ENCODE measurements at places on chromosomes 12 and 14. TPM values are rescaled to one million over a fixed set of nuclear protein-coding genes. Genes with fewer than 3 reads are reported as not detected.

CYP46A1 gene
- total RNA-seq: 1.2 TPM

PDE3A gene
- total RNA-seq: 9.6 TPM

PPM1H gene
- 0.49 TPM for total RNA-seq

GRCh38 chr12:54197431-54197909, 8.7 kb upstream of the SMUG1 start:
- H3K27ac ChIP-seq: no peak overlapping the region
- no peak for DNase-seq
- no peak overlapping the region for H3K4me3 ChIP-seq
- no peaks in the 10 kb centered on the region for H3K36me3 ChIP-seq
- H3K27me3 ChIP-seq: peaks cover 4% of the 10 kb centered on the region
- H3K4me1 ChIP-seq: no peaks in the 10 kb centered on the region

DNA sequence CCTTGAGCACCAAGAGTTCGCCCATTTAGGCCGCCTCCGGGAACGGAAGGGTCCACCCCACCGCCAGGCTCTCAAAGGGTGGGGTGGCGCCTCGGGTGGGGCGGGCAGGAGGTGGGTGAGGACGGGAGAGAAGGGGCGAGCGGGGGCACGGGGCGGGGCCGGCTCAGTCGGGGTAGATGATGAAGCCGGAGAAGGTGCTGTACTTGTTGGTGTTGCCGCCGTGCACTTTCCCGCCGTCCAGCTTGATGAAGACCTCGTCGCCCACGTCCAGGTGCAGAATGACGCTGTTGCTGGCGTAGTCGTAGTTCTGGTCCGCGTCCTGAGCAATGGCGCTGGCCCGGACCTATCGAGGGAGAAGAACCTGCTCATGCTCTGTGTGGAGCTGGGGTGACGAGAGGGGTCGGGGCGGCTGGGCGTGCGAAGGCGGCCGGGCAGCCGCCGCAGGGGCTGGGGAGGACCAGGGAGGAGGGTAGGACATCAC, 4.1 kb downstream of the C1QL4 start:
- peak overlapping the region; percentile 13 for H3K27ac ChIP-seq
- H3K27me3 ChIP-seq: peaks cover 13% of the 10 kb centered on the region
- peaks cover 42% of the 10 kb centered on the region for H3K4me1 ChIP-seq
- DNase-seq: no peak

DNA sequence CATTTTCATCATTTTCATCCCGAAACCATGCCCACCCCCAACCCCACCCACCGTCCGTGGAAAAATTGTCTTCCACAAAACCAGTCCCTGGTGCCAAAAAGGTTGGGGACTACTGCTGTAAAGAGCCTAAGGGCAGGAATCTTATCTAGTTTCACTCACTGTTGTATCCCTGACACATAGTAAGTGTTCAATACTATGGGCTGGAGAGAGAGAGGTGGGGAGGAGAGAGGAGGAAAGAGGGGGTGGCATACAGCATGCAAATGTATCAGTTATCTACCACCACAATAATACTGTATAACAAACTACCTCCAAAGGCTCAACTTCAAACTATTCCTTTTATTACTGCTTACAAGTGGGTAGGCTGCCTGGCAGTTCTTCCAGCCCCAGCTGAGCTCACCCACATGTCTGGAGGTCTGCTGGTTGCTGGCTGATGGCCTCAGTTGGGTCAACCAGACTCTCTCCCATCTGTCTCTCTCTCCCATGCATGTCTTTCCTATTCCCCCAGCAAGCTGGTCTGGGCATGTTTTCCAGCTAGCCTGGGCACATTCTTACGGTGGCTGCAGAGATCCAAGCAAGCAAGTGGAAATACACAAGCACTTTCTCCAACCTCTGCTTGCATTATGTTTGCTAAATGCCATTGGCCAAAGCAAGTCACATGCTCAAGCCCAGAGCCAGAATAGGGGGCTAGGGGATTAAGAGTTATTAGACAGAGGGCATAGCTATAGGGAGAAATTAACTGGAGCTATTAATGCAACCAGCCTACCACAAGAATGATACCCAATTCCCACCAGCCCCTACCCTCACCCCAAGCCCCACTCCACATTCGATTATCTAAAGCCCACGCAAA, 31.6 kb upstream of the FICD start:
- no peaks in the 10 kb centered on the region for H3K4me1 ChIP-seq
- no peak for DNase-seq
- H3K27ac ChIP-seq: no peak overlapping the region
- no peaks in the 10 kb centered on the region for H3K36me3 ChIP-seq

DNA sequence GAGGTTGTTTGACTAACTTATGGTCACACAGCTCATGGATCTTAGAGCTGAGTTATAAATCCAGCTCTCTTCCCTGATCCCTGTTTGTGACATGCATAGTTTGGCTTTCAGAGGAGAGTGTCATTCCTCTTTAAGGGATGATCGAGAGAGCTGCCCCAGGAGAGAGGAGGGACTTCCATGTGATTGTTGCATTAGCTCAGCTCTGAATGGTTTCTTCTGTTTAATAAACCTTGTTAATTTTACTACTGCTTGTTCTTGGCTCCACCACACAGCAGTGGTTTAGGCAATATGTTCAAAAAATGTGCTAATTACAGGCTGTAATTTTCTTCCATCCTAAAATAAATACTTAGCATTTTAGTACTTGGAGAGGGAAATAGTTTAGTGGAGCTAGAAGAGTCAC, 152.5 kb downstream of the C12orf75 start:
- no peaks in the 10 kb centered on the region for H3K4me1 ChIP-seq
- no peaks in the 10 kb centered on the region for H3K36me3 ChIP-seq
- no peak overlapping the region for H3K4me3 ChIP-seq
- no peaks in the 10 kb centered on the region for H3K27me3 ChIP-seq
- DNase-seq: no peak

- peaks cover 2% of the 10 kb centered on the region for H3K36me3 ChIP-seq
- H3K4me1 ChIP-seq: peaks cover 23% of the 10 kb centered on the region
- peak overlapping the region; percentile 78 for H3K4me3 ChIP-seq
- no peaks in the 10 kb centered on the region for H3K27me3 ChIP-seq
- peak overlapping the region; percentile 94 for H3K27ac ChIP-seq
These were observed 594 bp upstream of the VCPKMT start for GRCh38 chr14:50116966-50117365.

DNA sequence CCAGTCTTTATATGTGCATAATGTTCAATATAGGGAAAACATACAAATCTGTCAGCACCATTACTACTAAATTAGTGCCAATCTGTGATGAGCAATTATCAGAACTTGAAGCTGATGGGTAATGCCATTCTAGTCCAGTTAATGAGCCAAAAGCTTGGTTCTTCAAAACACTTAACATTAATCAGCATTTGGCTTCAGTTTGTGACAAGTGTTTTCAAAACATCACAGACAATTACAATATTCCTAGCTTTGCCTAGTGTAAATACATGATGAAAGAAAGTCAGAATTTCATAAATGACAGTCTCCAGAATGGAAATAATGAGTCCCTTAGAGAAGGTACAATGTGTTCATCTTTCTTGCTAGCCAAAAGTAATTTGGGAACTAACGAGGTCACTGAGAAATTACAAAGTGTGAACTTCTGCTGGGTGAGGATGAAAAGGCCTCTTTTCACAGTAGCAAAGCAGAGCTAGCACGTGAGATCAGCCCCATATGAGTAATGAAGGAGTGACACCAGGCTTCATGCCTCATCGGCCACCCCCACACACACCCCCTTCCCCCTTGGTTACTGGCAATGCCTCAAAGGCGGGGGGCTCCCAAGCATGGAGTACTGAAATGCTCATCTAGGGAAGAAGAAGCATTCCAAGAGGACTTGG, 180.6 kb upstream of the EEA1 start:
- DNase-seq: no peak
- no peaks in the 10 kb centered on the region for H3K27me3 ChIP-seq

DNA sequence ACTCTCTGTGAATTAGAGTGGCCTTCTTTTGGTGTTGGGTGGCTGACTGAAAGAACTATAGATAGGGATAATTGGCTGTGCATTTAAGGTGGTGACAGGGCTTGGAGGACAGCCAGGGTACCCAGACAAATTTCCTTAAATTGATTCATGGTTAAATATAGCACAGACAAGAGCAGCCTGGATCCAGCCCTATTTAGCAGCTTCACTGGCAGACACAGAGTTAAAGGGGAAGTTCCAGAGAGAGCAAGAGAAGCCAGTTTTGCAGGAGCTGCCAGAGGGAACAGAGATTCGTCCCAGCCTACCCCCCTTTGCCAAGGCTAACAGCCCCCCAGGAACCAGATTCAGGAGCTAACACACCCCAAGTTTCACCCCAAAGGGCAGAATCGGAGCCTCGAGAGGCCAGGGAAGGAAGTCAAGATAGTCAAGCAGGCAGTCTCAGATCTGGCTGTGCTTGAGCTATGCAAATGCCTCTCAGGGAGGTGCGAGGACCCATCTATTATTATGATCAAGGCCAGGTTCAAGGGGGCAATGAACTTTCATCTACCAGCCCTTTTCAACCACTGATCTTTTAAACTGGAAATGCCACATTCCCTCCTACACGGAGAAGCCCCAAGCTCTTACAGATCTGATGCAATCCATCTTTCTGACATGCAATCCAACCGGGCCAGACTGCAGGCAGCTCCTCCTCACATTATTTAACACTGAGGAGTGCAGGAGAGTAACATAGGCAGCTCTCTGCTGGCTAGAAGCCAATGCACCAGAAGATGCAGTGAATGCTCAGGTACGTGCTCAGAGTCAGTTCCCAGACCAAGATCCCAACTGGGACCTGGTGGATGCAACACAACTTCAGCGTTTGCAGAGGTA, 58.2 kb downstream of the DHRS2 start:
- DNase-seq: no peak
- H3K4me1 ChIP-seq: peaks cover 8% of the 10 kb centered on the region
- H3K27ac ChIP-seq: no peak overlapping the region
- peak overlapping the region; percentile 41 for H3K4me3 ChIP-seq

- H3K4me3 ChIP-seq: no peak overlapping the region
- no peaks in the 10 kb centered on the region for H3K4me1 ChIP-seq
- no peak overlapping the region for H3K27ac ChIP-seq
- no peaks in the 10 kb centered on the region for H3K27me3 ChIP-seq
These were observed 58.5 kb upstream of the ATF7IP start for GRCh38 chr12:14307004-14307403.

DNA sequence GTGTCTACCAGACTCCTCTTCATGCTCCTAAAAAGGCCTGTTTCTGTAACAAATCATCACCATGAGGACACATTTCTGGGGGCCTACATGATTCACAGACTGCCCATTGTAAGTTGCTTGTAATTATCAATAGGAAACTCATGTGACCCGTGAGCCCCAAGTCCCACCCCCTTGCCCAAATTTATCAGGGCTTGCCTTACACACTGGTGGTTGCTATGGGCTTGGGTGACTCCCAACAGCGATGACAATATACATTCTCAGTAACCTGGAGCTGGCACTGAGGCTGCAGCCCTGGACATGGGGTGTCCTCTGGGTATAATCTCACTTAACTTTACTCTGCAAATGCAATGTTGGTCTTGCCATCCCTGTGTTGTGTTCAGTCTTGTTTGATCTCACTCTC, 149.2 kb downstream of the NRXN3 start:
- H3K27ac ChIP-seq: no peak overlapping the region
- DNase-seq: no peak
- H3K4me3 ChIP-seq: no peak overlapping the region
- H3K27me3 ChIP-seq: no peaks in the 10 kb centered on the region
- H3K36me3 ChIP-seq: no peaks in the 10 kb centered on the region

DNA sequence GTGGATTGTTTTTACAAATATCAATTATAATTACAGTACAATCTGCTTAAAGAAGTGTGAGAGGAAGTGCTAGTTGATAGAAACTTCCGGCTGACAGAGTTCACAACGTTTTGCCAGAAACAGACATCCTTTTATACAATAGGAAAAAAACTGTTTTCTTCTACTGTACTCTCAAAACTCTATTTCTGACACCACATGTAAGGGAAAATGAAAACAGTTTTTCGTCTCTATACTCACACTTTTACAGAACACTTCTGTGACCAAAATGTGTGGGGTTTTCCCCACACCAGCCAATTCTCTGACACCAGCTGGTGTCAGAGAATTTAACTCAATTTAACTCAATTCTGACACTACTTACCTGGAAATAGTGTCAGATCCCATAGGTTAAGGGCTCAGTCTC, 24.2 kb upstream of the HIF1A start:
- no peak for DNase-seq
- no peaks in the 10 kb centered on the region for H3K4me1 ChIP-seq
- peak overlapping the region; percentile 10 for H3K27ac ChIP-seq
- no peaks in the 10 kb centered on the region for H3K36me3 ChIP-seq
- H3K4me3 ChIP-seq: no peak overlapping the region
- no peaks in the 10 kb centered on the region for H3K27me3 ChIP-seq

DNA sequence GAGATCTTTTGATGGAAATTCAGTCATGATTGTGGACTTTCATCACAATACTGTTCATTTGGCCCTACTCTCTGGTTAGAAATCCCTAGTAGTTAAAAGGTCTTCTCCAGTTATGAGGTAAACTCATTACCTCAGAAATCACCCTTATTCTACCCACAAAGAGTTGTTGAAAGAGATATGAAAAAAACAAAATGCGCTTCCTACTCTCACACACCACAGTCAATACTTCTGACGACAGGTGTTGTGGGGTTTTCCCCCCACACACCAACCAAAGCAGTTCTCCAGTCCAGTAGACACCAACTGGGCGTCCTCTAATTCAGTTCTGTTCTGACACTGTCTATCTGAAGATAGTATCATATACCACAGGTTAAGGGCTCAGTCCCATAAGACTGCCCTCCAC, 54.9 kb downstream of the TRMT5 start:
- no peaks in the 10 kb centered on the region for H3K36me3 ChIP-seq
- no peak overlapping the region for H3K4me3 ChIP-seq
- H3K27ac ChIP-seq: no peak overlapping the region

DNA sequence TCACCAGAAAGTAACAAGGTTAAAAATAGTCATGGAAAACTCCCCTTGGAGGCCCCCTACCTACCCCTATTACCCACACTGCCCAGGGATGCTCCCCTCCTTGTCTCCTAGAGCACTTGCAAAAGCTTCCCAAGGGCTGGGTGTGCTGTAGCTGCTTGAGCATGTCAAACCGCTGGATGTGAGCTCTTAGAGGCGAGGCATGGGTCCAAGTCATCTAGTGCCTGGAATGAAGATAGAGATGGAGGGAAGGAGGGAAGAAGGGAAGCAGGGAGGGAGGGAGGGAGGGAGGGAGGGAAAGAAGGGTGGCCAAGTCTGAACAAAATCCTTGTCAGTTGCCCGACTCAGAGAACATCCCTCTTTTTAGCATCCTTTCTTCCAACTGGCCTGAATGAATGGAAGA, 43.1 kb downstream of the LTBP2 start:
- no peak for DNase-seq
- H3K4me3 ChIP-seq: no peak overlapping the region
- H3K27ac ChIP-seq: peak overlapping the region; percentile 81
- H3K36me3 ChIP-seq: no peaks in the 10 kb centered on the region
- H3K4me1 ChIP-seq: peaks cover 88% of the 10 kb centered on the region

DNA sequence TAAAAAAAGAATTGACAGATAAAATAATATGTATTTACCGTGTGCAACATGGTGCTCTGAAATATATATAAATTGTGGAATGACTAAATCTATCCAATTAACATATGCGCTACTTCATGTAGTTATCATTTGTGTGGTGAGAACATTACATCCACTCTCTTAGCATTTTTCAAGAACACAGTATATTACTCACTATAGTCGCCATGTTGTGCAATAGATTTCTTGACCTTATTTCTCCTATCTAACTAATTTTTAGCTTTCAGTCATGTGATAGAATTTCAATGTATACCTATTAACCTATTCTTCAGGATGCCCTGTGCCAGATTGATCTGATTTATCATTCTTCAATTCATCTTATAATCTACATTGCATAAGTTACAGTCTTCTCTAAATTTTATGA, 178.6 kb downstream of the BCAT1 start:
- no peak overlapping the region for H3K4me3 ChIP-seq
- no peak for DNase-seq
- no peaks in the 10 kb centered on the region for H3K27me3 ChIP-seq
- no peak overlapping the region for H3K27ac ChIP-seq

Data from vagina (tissue), 2 donors.